ENCODE measurements at places on chromosomes 12 and 14. TPM values are rescaled to one million over a fixed set of nuclear protein-coding genes. Genes with fewer than 3 reads are reported as not detected.
A peak's percentile ranks its signal among the peaks of the same experiment; 100 is the strongest.

Gene SIX4
- total RNA-seq: 6.0 TPM

DNA sequence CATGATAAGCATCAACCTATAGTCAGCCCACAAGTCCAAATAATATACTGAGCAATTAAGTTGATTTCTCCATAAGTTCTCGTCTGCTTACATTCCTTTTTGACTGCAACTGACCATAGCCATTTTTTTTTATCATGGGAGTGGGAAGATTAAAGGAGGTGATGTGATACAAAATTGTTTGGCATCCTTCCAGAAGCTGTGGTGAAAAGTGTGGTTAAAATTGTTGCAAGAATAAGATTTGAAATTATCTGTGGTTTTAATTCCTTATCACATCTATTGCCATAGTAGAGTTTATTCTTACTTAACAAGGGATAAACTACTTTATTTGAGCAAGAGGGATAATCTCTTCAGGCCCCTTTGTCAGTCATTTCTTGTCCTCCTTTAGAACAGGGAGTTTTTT is 50.7 kb downstream of the LIN52 start:
- DNase-seq: no peak

Gene GPR162
- total RNA-seq: 16.6 TPM

DNA sequence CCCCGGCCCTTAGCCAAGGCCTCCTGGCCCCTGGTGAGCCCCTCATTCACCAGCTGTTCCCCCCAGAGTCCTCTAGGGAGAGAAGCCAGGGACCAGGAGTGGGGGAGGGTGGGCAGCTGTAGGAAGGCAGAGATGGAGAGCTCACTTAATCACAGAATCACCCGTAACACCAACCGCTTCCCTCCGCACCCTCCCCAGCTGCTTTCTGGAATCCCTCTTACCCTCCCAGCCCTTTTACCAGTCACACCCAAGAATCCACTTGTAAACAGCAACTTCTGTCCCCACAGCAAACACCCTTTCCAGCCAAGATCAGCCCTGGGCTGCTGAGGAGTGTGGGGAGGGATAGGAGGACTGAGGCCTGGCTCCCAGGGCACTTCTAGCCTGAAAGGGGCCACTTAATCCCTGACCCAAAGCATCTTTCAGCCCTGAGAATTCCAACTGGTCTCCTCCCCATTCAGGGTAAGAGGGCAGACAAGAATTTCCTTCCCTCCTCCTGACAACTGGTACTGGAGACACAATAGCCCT is 18.8 kb downstream of the NCKAP5L start:
- peak; percentile 76 for DNase-seq

GRCh38 chr12:5898874-5899273 is 46.2 kb downstream of the ANO2 start:
- DNase-seq: no peak

- DNase-seq: no peak
Measured at GRCh38 chr12:97404543-97404942, 58.1 kb upstream of the RMST start.

GRCh38 chr12:122867691-122868461 is 28.0 kb downstream of the VPS37B start:
- DNase-seq: peak; percentile 76

- DNase-seq: no peak
Measured at GRCh38 chr12:94287245-94287628, 138.9 kb downstream of the PLXNC1 start.

- no peak for DNase-seq
Measured at GRCh38 chr12:58703866-58704265, 216.4 kb downstream of the LRIG3 start.

DNA sequence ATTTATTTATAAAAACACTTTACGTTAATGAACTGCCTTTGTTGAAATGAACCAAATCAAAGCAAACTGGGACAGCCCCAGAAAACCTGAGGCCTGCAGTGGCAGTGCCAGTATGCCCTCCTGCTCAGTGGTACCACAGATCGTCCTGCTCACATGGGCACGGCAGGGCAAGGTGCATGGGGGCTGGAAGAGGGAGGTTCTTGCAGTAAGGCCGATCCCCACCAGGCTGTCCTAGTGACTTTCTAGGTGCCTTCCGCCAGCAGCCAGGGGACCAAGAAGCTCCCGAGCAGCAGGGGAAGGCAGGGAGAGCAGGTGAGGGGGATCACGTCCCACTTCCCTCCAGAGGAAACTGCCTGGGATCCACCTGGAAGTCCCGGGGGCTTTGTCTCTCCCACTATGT is 63.9 kb downstream of the TESC start:
- no peak for DNase-seq

DNA sequence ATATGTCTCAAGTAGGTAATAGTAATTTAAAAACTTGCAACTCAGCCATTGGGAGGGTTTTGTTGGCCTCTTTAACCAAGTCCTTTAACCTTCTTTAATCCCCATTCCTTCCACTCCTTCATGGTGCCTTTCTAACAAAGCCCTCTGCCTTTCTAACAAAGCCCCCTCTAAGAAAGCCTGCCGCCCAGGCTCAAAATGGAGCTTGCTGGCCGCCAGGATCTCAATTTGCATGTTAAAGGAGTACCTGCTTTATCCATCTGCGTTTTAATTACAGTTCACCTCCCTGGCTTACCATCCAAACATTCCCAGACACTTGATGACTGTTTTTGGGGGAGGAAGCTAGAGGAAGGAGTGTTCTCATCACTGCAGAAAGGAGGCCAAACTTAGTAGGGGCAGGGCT is 183.4 kb downstream of the PTPN11 start:
- DNase-seq: no peak

GRCh38 chr12:49277466-49277865 is 12.6 kb downstream of the TUBA1C start:
- no peak for DNase-seq

GRCh38 chr14:76736514-76736913 is 24.8 kb upstream of the VASH1 start:
- no peak for DNase-seq

- DNase-seq: peak; percentile 91
Measured at GRCh38 chr12:123398550-123399254, 14.8 kb downstream of the KMT5A start.

Gene ACOT4
- total RNA-seq: 1.3 TPM

Gene MGP
- 7,115 TPM for total RNA-seq
